Stomach (tissue), 19 donors: ENCODE measurements at places on chromosomes 2 and 18. TPM values are rescaled to one million over a fixed set of nuclear protein-coding genes. Genes with fewer than 3 reads are reported as not detected.

Gene KIF5C
- total RNA-seq, result 12.5 TPM

Gene TSHZ1
- total RNA-seq, result 7.0 TPM

Gene DPP4
- 7.6 TPM for total RNA-seq

Gene GPR35
- total RNA-seq, result 13.0 TPM

Gene REG3G
- not detected for total RNA-seq

Gene RAB6C
- total RNA-seq, result not detected
